ENCODE measurements at places on chromosomes 7 and 10.
A peak's percentile ranks its signal among the peaks of the same experiment; 100 is the strongest.

DNA sequence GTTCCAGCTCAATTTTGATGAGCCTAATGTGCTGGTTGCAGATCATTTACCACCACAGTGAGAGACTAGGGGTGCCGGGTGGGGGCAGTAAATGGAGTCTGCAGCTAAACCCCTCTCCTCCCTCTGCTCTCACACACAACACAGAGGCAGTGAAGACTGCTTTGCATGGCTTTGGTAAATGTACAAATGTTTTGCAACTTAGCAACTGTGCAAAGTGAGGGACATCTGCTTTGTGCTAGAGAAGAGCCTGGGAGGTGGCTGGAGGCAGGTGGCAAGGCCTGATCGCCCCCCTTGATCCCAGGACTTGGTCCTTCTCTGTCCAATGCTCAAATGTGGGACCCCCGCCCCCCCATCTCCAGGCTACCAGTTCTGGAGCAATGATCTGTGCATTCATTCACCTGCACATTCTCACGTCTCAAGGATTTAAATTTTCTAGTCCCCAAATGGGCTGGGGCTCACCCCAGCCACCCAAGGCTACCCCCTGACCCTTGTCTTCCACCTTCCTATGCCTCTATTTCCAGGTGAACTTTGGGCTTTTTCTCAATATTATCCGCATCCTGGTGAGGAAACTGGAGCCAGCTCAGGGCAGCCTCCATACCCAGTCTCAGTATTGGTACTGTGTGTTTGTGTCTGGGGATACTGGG lies 11.6 kb downstream of the GHRHR start:
- DNase-seq: no peak

GRCh38 chr10:103837370-103838069 lies 17.9 kb downstream of the SH3PXD2A start:
- DNase-seq: no peak

- no peak for DNase-seq
These were observed 229.6 kb downstream of the NSUN6 start for GRCh38 chr10:18421726-18422293.

GRCh38 chr7:151727579-151728285 lies 149.2 kb downstream of the PRKAG2 start:
- peak; percentile 87 for DNase-seq

DNA sequence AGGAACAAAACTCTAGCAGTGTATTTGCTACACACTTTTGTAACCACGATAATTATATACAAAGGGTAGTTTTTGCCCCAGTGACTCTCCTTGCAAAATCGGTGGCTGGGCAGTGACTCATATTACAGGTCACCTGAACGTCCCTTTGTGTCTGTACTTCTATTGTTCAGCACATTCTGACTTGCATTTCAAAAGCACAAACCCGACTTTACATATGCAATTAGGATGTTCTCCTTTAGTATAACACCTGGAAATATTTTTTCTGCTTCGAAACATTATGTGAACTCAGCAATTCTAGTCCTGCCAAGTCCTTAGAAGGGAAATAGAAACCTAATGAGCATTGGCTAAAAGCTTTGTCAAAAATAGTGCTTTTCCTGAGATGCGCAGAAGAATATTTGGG lies 6.0 kb downstream of the PRR15 start:
- no peak for DNase-seq

DNA sequence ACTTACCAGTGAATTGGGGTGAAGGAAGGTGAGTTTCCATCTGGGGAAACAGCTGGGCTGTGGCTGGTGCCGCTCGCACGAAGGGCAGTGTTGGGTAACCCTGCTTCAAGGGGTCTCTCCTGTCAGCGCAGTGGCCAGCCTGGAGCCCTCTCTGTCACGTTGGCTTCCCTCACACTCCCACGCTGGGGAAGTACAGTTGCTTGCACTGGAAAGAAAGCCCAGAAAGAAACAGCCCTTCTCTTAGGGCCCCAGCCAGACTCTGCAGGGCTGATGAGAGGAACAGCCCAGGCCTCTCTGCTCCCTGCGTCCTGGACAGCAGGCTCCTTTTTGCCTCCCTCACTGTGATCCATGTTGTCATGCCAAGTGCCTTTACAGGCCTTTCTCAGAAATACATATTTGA lies 40.3 kb upstream of the TRIM8 start:
- no peak for DNase-seq

DNA sequence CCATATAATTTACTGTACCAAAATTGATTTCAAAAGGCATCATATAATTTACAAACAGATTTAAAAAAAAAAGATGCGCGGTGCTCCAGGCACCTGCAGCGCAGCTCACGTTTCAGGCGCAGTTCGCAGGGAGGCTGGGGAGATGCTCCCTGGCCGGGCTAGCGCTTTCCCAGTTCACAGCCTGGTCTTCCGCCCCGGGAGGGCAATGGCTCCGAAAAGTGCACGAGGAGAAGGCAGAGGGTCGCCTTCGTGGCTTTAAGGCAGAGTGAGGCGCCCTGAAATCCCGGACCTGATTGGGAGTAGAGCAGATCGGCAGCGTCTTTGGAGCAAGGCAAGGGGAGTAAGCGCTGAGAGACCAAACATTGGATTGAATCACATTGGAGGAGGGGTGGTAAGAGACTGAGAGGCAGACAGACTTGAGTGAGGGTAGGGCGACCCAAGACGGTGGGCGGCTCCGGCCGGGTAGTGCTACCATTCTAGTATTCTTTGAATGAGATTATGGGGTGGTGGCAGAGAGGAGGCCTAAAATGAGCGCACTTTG lies 1.5 kb downstream of the NEUROG3 start:
- no peak for DNase-seq

DNA sequence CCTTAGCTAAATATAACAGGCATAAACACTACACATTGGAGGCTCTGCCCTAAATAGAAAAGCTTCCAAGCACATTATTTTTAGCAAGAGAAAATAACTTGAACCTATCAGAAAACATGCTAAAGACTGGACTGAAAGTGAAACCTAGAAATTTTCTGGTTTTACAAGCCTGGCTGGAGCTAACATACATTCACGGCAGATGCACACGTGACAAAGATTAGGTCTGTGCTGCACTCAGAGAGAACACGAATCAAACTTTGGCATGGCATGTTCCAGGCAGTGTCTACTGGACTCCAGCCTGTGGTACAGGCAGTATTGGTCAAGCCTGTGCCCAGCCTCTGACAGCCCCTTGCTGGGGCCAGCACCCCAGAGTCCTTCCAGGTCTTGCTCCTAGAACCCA lies 94.1 kb upstream of the PCBD1 start:
- no peak for DNase-seq

DNA sequence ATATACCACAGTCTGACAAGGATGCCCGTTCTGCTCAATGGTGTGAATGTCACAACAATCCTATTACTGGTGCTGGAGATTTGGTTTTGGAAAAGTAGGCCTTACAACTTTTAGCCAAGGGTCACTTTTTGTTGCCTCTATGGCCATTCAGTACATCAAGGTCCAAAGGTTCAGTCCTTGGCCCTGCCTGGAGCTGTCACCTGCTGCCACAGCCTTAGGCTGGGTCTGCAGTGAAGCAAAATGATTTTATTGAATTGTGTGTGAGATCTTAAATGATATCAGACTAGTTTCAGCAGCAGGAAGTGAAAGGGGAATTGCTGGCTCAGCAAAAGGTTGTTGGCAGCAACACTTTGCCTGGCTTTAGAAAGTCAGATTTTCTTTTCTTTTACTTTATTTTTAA lies 427.6 kb downstream of the THSD7A start:
- DNase-seq: no peak

DNA sequence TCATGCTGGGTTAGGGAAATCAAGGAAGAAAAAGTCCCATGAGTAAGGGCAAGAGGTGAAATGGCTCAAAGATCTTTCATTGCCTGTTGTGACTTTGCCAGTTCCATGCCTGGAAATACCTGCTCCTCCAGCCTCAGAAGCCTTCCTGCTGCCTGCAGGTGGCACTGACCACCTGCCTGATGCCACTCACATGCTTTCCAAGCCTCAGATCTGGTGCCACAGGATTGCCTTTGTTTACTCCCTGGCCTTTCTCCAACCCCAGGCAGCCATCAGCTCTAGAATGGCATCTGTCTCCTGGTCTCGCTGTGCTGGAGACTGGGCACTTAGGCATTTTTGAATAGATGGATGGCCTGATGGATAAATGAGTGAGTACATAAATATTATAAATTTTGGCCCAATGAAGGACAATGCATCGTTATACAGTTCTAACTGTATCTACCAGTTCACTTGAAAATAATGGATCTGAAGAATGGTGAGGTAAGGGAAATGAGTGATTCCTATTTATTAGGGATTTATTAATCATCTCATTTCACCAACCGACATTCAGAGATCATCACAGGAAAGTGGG lies 657.2 kb downstream of the INHBA start:
- DNase-seq: no peak

- no peak for DNase-seq
These were observed 170.4 kb downstream of the DKK1 start for GRCh38 chr10:52484206-52485065.

DNA sequence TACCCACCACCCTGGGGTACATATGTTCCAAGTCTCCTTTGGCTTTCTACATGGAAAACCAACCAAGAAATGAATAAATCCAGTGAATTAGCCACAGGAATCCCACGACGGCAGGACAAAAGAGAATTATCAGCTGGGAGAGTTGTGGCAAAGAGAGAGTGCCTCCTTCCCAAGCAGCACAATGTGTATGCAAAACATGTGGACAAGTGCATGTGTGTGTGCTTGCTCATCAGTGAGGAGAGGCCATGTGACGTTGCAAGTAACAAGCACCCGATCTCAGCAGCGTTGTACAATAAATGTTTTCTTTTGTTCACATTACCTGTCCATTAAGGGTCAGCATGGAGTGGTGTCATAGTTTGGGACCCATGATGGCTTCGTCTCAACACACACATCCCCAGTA lies 50.0 kb upstream of the EMX2 start:
- DNase-seq: no peak

- DNase-seq: no peak
These were observed 2.8 kb downstream of the GFRA1 start for GRCh38 chr10:116270126-116270770.

- no peak for DNase-seq
These were observed 43.3 kb downstream of the FRMPD2 start for GRCh38 chr10:48231178-48231577.

DNA sequence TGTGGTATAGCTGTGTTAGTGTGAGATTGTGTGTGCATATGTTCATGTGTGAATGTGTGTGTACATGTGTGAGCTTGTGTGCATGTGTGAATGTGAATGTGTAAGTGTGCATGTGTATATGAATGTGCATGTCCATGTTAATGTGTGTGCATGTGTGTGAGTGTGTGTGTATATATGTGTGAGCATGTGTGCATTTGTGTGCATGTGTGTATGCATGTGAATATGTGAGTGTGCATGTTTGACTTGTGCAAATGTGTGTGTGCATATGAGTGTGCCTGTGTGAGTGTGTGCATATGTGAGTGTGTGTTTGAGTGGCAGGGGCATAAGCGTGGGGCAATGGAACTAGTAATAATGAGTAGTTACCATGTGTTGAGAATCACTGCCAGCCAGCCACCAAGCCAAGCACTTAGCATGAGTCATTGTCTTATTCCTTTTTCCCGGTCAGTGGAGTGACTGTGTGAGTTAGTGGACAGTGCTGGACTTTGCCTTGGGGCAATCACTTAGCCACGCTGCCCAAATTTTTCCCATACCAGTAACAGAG lies 46.3 kb upstream of the SHH start:
- DNase-seq: no peak

DNA sequence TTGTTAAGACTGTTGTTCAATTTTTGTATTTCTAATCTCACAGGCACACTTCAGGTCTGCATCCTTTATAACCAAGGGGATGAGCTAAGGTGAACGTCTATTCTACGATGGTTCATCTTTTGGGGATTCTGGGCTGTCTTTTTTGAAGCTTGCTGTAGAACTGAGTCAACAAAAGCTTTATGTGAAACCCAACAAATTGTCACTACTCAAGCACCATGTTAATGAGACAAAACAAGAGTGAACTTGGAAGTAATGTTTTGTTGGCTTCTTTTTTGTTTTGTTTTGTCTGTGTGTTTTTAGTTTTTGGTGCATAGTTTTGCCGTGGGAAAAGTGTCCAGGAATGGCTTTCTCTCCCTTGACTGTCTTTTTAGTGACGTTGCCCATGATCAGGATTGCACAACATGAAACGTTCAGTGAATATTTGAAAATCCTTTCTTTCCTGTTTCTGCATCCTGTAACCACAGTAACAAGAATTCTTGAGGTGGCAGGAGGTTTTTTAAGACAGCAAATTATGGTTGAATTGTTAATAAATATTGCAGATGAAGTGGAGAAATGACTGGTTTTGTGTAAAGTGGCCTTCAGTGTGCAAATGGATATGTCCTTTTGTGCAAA lies 65.6 kb downstream of the WIPF3 start:
- peak; percentile 25 for DNase-seq

- DNase-seq: no peak
These were observed 149.8 kb downstream of the CCSER2 start for GRCh38 chr10:84478151-84478550.

DNA sequence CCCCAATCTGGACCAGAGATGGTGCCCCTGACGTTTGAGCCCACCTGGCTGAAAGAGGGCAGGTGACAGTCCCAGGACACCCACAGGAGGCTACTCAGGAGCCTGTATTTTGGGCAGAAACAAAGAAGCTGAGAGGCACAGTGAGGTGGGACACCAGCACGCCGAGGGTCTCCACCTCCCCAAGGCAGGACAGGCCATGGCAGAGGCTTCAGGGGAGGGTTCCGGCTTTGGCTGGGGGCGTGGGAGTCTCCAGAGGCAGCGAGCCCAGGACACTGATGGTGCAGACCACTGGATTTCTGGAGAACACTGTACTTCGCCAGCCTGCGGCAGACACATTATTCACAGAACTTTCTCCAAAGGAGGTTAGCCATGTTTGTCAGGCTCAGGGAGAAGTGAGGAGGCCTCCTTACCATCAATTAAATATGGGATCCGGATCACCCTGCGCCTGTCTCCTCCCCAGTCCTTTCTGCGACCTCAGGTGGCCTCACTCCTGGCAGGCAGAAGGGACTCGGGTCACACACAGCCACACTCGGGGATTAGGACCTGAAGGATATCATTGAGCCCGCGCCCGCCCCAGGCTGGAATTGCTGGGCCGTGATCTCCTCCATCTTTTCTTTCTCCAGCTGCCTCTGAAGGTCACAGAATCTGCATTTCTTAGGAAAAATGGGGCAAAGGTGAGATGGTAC lies 98.3 kb downstream of the MKI67 start:
- DNase-seq: no peak

GRCh38 chr7:22900101-22900500 lies 77.5 kb upstream of the TOMM7 start:
- no peak for DNase-seq

GRCh38 chr7:134434701-134435100 lies 24.2 kb downstream of the AKR1B1 start:
- DNase-seq: no peak

- DNase-seq: no peak
These were observed 134.3 kb upstream of the VWC2 start for GRCh38 chr7:49639068-49639593.

DNA sequence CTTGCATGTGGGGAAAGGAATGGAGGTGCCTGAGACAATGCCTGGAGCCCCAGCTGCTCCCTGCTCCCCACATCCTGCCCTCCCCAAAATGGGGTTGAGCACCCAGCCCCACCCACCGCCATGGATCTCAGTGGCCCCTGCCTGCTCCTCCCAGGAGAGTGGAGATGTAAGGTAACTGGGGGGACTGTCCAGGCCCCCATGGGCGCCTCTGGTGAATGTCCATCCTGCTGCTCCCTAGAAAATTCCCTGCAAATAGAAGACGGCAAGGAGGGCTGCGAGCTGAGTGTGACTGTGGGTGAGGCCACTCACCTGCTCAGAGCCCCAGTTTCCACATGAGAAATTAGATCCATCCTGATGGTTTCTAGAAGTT lies 101.6 kb downstream of the RAMP3 start:
- DNase-seq: no peak

GRCh38 chr10:126065751-126066377 lies 169.5 kb downstream of the FANK1 start:
- no peak for DNase-seq
